ENCODE measurements at places on chromosomes 11 and 22.

DNA sequence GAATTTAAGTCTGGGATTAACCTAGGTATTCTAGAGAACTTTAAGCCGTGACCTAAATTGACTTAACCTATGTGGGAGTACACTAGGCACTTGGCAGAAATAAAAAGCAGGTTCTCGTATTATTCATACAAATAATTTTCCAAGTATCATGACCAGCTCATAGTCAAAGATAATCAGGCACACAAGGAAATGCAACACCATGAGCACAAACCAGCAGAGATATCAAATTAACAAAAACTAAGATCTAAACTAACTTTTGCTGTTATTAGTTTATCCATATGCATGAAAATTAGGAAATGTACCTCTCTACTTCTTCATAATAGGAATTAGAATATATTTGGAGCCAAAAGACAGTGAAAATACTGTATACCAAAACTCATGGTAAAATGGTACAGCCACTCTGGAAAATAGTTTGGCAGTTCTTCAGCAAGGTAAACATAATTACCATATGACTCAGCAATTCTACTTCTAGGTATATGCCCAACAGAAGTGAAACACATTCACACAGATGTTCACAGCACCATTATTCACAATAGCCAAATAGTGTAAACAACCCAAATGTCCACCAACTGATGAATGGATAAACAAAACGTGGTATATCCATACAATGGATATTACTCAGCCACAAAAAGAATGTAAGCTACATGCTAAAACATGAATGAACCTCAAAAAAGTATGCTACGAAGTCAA lies 154.1 kb downstream of the ENTHD1 start:
- DNase-seq = no peak

- DNase-seq = no peak
Measured at GRCh38 chr11:6303661-6304060, 16.6 kb downstream of the CAVIN3 start.

DNA sequence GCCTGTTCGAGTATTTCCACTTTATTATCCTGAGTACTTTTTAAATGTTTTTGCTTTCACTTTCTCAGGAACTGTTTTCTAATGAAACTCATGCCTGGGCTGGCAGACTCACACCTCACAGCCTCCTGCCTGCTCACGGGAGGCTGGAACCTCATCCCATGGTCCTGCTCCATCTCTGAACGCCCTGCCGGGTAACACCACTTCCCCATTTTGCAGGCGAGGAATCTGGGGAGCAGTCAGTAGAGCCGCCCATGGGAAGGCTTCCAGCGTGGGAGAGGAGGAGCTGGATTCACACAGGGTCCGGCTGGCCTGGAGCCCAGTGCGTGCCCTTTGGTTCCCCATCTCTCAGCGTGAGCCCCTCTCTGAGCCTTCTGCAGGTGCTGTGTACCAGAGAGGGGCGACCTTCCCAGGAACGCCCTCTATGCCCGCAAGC lies 53.6 kb downstream of the SCUBE1 start:
- DNase-seq = no peak

- DNase-seq = no peak
Measured at GRCh38 chr11:118694185-118694584, 14.7 kb upstream of the TREH start.

- DNase-seq = no peak
Measured at GRCh38 chr22:45579306-45579705, 76.6 kb downstream of the FBLN1 start.

All from tibial artery (tissue), 4 donors.